Right forelimb (tissue), 1 donor: ENCODE measurements at places on chromosomes 3 and 15.

GRCh38 chr3:126036056-126036549 is 47.8 kb downstream of the SLC41A3 start:
- DNase-seq, result peak; percentile 10

- no peak for DNase-seq
These were observed 300.4 kb upstream of the STT3B start for GRCh38 chr3:31232055-31233025.

DNA sequence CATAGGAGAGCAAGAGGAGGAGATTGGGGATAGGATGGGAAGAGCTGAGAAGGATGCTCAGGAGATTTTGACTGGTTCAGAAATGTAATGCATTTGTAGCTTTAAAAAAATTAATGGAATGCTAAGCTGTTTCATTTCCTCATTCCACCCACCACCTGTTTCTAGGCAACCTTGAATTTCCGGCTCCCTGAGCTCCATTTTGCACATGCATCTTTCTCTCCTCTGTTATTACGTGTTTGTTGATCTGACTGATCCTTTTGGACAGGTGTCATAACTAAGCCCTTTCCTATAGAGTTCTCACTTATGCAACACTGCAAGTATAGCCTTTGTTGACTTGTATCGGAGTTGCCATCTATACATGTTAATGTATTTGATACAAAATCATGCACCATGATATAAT is 4.3 kb downstream of the TMPRSS7 start:
- no peak for DNase-seq

GRCh38 chr3:49411535-49411967 is 225 bp downstream of the RHOA start:
- DNase-seq, result peak; percentile 58

- DNase-seq, result no peak
These were observed 88.7 kb downstream of the DMXL2 start for GRCh38 chr15:51533672-51534398.

GRCh38 chr15:50778086-50778485 is 12.6 kb upstream of the SPPL2A start:
- DNase-seq, result no peak

DNA sequence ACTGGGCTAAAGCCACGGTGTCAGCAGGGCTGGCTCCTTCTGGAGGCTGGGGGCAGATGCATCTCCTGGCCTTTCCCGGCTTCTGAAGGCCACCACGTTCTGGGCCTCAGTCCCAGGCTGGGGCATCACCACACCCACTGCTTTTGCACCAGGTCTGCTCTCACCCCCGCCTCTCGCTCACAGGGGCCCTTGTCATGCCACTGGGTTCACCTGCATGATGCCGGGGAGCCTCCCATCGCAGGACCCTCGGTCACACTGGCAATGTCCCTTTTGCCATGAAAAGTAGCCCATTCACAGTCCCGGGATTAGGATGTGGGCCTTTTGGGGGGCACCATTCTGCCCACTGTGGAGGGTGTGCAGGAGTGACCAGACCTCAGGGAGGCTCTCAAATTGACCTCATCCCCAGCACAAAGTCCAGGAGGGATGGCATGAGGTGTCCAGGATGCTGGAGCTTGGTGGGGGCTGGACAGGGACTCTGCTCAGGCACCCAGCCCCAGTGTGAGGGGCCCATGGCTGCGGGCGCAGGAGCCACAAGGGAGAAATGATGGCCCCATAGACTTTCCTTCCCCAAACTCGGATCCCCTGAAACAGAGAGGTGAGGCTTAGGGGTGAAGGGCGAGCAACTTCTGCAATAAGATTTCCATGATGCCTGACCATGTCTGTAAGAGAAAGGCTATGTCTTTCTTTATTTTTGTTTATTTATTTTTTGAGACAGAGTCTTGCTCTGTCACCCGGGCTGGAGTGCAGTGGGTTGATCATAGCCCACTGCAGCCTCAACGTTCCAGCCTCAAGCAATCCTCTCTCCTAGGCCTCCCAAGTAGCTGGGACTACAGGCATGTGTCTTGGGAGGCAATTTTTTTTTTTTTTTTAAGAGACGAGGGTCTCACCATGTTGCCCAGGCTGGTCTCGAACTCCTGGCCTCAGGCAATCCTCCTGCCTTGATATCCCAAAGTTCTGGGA is 189.1 kb downstream of the GOLGA6L6 start:
- no peak for DNase-seq

DNA sequence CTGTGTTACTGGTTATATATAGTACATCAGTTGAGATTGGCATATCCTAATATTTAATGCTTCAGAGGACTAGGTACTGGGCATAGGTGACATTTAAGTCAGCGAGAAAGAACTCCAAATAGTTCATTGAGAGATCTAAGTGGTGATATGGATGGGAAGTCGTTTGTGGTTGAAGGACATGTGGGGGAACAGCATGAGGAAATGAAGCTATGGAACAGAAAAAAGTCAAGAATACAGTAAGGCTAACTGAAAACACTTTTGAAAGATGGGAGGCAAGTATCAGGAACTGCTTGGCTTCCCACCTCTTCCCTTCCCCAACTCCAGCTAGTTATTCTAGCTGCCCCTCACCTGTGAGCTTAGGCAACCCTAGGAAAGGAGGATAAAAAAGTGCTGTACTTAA is 3.7 kb upstream of the MYO5A start:
- no peak for DNase-seq

GRCh38 chr3:72492240-72492639 is 356.0 kb downstream of the SHQ1 start:
- DNase-seq, result peak; percentile 67

DNA sequence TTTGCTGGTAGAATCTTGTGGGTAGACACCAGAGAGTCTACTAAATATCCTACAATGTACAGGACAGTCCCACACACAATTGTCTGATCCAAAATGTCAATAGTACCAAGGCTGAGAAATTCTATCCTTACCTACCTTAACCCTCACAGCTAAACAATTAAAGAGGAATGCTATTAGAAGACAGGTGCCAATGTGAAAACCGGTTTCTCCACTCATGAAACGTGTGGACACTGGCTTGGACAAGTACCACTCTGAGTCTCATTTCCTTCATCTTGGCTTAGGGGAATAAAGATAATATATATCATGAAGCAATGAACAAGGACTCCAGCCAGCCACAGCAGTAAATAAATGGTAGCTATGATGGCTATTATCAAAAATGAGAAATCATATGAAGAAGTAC is 90.2 kb downstream of the RFTN1 start:
- no peak for DNase-seq

DNA sequence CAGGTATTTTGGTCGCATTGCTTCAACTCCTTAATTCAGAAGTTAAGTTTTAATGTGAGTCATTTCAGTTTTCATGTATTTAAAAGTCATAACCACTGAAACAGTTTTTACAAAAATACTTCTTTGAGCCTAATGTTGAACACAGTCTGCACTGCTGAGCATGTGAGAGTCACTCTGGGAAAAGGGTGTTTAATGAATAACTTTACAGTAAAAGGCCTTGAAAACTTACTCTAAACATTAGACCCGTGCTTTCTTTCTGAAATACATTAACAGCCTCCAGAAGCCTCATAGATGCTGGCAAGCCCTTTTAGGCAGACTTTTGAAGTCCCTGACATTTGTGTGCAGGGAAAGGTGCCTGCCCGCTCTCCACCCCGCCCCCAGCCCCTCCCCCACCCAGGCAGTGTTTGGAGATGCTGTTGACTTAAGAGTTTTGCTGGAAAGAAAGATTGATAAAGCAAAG is 68.9 kb upstream of the NR2F2 start:
- no peak for DNase-seq

GRCh38 chr3:77256584-77257503 is 216.9 kb downstream of the ROBO2 start:
- no peak for DNase-seq

DNA sequence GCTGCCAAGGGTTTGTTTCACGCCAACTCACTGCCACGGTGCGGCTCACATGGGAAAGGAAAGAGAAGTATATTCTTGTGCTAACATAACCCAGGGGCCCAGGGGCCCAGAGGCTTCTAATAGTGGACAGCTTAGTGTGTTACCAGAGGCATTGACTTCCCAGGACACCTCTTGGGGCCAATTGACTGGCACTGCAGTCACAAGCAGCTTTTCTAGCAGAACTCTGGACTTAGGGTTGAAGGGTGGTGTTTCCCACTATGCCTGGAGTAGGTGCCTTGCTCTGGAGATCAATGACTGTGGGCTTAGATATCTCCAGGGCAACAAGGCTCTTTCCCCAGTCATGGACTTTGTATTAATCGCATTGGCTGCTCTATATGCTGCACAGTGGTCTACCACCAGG is 172.7 kb upstream of the KBTBD8 start:
- DNase-seq, result no peak

GRCh38 chr15:49423901-49424550 is 984 bp downstream of the FGF7 start:
- DNase-seq, result no peak

DNA sequence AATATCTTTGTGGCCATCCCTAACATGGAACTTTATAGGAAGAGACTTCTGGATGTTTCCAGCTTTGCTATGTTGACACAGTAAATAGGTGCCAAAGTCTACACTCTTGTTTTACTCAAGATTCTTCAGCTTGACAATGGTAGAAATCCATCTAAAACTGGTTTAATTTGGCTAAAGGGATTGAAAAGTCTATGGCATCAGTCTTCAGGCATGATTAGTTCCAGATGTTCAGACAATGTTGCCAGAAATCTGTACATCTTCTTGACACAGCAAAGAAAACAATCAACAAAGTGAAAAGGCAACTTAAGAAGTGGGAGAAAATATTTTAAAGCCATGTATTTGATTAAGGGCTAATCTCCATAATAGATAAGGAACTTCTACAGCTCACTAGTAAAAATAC is 130.5 kb downstream of the LRRC3B start:
- DNase-seq, result no peak

- peak; percentile 41 for DNase-seq
These were observed 27.7 kb downstream of the PTH1R start for GRCh38 chr3:46905213-46905560.

- DNase-seq, result no peak
These were observed 3.8 kb downstream of the NCBP2 start for GRCh38 chr3:196938576-196938975.

GRCh38 chr3:50457988-50458387 is 45.4 kb downstream of the CACNA2D2 start:
- no peak for DNase-seq

GRCh38 chr3:60025096-60026050 is 975.5 kb upstream of the CFAP20DC start:
- DNase-seq, result no peak

DNA sequence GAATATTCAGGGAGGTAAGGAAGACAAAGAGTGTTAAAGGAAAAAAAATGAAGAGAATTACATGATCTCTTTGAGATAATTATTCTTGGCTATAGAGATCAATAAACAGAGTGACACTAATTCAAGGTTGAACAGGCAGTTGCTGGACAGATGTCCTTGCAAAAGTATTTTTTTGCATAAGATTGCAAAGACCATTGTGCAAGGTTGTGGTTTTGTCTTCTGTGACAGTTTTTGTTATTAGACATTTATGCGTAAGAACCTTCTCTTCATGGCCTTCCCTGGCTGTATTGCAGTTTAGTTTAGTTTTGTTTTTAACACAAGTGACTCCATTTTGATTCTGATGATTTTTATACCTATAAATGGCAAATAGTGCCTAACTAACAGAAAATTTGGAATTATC is 682.8 kb upstream of the ARPP21 start:
- DNase-seq, result no peak

DNA sequence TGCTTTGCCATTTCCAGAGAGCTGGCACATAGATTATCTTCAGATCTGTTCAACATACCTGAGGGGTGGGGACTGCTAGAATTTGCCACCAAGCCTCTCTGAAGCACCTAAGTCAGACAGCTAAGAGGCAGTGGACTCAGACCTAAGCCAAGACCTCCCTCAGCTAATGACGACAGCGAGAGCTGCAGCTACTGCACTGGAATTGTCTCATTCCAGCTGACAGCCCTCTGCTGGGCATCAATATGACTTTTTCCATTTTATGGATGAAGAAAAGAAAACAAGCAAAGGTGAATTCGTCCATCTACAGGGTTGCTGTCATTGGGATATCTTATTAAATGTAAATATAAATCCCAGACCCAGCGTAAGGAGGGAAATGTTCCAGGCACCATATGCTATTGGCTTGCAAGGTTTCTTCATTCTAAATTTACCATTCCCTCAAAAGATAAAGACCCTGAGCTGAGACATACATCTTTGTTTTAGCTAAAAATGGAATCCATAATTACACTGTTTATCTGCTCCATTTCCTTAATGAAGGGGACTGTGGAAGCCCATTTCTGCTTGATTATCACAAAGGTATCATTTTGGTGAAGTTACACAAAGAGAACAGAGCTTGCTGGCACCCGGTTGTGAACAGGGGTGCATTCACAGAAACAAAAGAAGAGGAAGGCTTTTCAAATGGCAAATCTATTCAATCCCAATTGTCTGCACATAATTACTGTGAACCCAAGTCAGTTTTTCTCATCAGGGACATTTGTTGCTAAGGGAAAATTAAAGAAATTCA is 85.5 kb upstream of the LRTM1 start:
- no peak for DNase-seq

DNA sequence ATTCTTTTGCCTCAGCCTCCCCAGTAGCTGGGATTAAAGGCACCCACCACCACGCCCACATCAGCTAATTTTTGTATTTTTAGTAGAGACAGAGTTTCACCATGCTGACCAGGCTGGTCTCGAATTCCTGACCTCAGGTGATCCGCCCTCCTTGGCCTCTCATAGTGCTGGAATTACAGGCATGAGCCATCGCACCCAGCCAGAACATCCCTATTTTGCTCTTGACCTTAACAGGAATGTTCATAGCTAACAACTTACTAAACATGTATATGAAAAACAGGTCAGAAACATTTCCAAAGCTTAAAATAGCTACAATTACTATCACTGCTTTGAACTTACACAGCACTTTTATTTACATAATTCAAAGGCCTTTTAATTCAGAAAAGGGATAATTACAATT is 33.7 kb downstream of the UQCC5 start:
- DNase-seq, result no peak

GRCh38 chr3:166554023-166554422 is 716.8 kb upstream of the BCHE start:
- DNase-seq, result no peak

DNA sequence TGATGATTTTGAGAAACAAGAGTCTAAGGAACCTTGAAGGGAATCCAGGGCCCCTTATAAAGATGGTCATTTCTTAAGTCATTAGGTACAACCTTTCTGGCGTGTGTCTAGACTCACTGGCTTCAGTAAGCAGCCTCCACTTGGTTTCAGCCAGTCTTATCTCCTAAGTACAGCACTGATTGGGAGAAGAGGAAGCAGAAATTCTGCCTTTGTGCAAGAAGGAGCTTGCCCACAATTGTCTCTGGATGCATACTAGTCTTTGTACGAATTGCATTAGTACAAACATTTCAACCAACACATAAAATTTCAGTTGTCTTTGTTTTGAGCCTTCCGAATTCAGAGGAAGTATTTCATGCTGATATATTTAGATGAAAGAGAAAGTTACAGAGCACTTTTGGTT is 139.4 kb downstream of the SLCO3A1 start:
- no peak for DNase-seq

- peak; percentile 74 for DNase-seq
These were observed 36.9 kb downstream of the SENP8 start for GRCh38 chr15:72155003-72155621.
